ENCODE measurements at places on chromosomes 3 and 15.
A peak's percentile ranks its signal among the peaks of the same experiment; 100 is the strongest.

GRCh38 chr15:67164401-67164791 is 90.1 kb downstream of the AAGAB start:
- no peak for DNase-seq

DNA sequence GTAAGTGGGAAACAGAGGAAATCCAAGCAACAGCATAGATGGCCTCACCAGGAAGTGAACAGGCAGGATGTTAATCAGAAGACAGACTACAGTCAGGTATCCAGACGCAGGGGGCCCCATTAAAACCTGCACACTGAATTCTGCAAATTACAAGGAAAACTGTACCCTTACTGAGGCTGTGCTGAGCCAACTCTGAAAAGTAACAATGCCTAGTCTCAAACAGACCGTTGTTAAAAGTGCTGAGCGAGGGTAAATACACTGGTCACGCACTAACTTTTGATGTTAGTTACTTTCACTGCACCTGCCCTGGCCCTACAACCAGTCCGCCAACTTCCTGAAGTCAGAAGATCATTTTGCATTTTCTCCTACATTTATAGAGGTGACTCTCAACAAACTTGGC is 1.0 kb downstream of the TAMM41 start:
- DNase-seq, result peak; percentile 11

GRCh38 chr3:97821287-97821773 is 481 bp upstream of the CRYBG3 start:
- no peak for DNase-seq

GRCh38 chr3:49701388-49702077 is 12.2 kb downstream of the RNF123 start:
- DNase-seq, result no peak

DNA sequence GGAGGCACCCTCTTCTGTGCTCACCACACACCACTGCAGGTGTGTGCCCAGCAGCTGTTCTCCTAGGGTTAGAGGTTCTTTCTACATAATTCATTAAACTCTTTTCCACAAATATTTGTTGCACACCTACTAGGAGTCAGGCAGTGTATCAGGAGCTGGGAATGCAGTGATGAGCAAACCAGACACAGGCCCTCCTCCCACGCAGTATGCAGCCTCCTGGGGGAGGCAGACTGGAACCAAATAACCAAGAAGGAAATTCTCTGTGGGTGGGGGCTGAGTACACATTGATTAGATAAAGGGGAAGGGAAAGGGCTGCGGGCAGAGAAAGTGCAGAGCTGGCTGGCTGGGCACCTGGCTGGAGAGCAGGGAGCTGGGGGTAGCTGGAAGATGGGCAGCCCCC is 18.5 kb upstream of the C3orf22 start:
- DNase-seq, result no peak
